ENCODE measurements at places on chromosomes 7 and 10.

DNA sequence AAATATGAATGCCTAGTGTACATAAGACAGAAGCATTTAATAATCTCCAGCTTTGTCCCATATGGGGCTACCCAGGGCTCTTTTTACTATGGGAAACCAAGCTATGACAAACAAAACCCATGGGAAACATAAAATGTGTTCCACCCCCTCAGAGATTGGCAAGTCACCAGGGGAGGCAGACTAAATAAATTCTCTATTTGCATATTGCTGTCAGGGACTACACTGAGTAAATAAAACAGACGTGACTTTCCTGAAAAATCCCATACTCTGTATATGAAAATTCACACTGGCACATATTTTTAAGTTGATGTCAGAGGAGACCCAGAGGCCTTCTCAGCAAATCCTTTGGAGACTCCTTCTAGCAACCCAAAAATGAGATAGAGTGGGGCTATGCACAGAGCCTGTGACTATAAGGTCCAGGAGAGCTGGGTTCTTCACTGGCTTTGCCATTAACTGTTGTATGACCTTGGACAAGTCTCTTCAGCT is 44.0 kb upstream of the HPSE2 start:
- DNase-seq, result no peak

- no peak for DNase-seq
Measured at GRCh38 chr7:32507414-32507813, 12.1 kb downstream of the AVL9 start.

GRCh38 chr7:41652267-41652666 is 50.6 kb downstream of the INHBA start:
- DNase-seq, result no peak

DNA sequence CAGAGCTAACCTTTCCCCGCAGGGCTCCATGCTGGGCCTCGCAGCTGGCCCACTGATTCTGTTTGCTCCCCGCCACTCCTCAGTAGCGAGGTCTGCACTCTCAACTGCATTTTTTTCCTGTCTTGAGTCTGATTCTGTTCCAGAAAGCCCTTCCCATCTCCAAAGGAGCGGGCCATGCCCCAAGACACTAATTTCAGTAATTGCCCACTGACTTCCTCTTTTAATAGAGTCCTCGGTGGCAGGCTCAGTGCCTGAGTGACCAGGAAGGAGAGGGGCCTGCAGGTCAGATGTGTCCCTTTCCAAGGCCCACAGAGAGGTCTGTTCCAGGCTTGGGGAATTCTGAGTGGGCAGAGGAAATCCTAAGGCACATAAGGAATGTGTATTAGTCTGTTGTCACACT is 77.4 kb downstream of the ADCY1 start:
- DNase-seq, result no peak

- peak; percentile 83 for DNase-seq
Measured at GRCh38 chr10:80535671-80536360, 1.9 kb upstream of the SH2D4B start.

- DNase-seq, result peak; percentile 51
Measured at GRCh38 chr7:135757719-135758411, 9.3 kb upstream of the FAM180A start.

DNA sequence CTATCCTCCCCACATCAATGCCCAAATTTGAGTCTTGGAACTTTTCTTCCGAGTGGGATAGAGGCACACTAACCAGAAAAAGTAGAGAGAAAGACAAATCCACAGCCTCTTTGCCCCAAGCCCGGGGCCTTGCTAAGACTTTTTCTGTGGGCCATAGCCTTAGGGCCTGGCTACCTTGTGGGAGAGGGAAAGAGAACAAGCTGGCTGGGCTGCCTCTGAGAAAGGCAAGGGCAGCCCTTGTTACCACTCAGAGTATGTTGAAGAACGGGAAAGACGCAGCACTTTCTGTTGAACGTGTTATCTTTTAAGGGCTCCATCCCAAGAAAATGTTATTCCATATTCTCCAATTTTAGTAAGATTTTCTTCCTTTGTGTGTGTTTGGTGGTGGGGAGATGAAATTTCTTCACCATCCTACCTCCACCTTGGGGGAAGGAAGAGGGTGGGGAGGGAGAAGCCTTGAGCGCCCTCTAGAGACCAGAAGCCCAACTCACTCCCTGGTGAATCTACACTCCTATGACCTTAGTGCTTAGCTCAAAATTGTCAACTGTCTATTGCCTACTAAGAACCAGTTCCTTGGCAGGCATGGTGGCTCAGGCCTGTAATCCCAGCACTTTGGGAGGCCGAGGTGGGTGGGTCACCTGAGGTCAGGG is 3.9 kb upstream of the NRF1 start:
- DNase-seq, result peak; percentile 58

- no peak for DNase-seq
Measured at GRCh38 chr10:103566536-103566935, 73.0 kb downstream of the NEURL1 start.

GRCh38 chr10:112799726-112800510 is 150.1 kb upstream of the TCF7L2 start:
- no peak for DNase-seq

DNA sequence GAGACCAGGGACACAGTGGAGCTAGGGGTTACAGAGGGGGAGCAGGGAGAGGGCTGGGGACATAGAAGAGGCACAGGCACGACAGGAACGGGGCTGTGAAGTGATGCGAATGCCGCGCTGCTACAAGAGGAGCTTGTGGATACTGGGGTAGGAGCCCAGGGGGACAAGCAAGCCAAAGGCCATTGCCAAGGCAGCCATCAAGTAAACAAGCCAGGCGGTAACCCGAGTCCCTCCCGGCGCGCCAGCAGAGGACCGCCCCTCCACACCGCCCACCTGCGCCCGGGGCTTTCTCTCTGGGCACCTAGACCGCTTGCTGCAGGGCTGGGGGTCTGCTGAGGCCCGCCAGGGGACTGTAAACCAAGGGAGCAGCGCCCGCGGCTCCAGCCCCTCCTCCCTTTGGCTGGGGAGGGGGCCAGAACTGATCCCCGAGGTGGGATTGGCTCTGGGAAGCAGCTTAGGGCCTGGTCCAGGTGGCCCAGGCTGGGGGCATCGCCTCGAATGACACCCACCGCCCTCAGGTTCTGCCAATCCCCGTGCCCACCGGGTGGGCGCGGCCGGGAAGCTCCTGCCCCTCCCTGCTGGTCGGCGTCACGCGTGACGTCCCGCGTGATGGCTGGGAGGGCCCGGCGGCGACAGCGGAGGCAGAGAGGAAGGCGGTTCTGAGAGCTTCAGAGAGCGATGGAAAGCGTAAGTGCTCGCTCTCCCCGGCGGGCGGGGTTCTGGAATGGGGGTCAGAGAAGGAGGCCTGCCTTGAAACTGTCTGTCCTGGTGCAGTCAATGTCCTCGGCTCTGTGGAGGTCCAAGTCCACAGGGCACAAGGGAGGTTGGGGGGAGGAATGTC is 982 bp downstream of the SFXN3 start:
- no peak for DNase-seq

GRCh38 chr7:29017713-29018112 is 59.6 kb upstream of the TRIL start:
- DNase-seq, result no peak

- DNase-seq, result no peak
Measured at GRCh38 chr7:81195033-81195432, 276.2 kb upstream of the SEMA3C start.

DNA sequence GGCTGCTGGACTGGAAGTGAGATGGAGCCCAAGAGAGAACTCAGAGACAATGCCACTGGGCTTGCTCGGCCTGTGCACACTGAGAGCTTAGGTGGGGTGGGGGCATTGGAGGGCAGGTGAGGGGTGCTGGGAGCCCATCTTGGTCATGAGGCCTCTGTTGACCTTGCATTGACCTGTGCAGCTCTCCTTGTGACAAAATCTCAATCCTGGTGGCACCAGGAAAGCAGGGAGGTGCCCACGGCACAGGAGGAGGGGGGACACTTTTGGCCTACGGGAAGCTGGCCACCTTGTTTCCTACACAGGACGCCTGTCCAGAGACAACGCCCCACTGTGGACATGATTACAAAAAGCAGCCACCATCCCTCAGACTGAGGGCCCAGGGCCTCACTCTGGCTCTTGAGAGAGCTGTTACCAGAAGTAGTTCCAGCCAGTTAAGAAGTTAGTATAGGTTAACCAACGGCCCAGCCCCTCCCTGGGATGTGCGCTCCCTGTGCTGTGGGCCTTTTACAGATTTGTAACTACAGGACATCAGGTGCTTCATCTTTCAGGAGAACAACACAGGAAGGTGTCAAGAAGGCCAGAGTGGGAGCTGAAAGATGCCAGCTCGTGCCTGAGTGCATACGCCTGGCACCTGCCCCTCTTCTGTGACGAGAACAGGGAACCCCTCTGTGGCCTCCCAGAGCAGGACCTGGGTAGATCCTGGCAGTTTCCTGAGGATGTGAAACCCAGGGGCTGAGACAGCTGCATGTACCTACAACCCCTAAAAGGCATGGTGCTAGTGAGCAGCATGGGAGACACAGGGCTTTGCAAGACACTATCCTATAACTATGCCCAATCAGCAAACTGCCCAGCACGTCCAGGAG is 10.3 kb downstream of the PKD1L1 start:
- DNase-seq, result no peak

- no peak for DNase-seq
Measured at GRCh38 chr7:32255036-32255435, 184.8 kb upstream of the PDE1C start.

GRCh38 chr7:87480386-87480785 is 4.9 kb upstream of the ABCB4 start:
- DNase-seq, result no peak

DNA sequence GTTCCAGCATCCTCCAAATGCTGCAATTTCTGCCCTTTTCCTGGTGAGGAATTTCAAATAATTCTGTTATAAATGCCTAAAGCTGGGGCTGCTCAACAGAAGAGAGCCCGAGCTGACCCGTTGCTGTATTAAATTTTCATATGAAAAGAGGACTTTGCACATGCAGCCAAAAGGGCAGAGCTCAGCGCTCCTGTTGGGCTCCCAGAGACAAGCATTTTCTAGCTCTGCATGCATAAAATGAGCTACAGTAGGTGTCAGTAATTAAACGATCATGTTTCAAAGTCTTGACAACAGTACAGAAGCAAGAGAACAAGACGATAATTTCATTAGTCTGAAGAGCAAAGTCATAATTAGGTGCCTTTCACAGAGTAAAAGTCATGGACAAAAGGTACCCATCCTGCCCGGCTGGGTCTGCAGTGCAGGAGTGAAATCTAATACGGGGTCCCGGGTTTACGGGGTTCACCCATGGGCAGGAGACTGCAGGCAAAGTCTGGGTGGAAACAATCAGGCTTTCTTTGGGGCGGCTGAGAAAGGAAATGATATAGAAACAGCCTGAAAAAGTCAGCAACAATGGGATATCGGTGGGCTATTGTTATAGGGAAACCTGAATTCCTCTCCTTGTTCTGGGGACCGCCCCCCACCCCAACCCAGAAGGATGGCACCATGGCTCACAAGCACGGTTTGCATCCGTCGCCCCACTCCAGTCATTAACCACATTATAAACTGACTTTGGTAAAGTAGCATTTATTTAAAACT is 66.0 kb downstream of the EBF3 start:
- DNase-seq, result no peak

- DNase-seq, result no peak
Measured at GRCh38 chr7:130872756-130873448, 138.9 kb upstream of the KLF14 start.

DNA sequence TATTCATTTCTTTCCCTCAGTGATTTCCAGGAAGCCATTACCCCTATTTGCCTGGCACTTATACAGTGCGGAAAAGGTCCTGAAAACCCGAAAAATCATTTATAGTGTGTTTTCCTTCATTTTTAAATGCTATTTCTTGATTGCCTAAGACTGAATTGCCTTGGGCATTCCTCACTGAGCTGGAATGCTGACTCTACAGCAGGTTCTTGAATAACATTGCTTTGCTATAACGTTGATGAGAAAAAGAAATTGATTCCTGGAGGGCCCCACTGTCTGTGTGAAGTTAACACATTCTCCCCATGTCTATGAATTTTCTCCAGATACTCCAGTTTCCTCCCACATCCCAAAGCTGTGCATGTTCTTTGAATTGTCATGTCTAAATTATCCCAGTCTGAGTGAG is 308.5 kb downstream of the EXOC4 start:
- no peak for DNase-seq

DNA sequence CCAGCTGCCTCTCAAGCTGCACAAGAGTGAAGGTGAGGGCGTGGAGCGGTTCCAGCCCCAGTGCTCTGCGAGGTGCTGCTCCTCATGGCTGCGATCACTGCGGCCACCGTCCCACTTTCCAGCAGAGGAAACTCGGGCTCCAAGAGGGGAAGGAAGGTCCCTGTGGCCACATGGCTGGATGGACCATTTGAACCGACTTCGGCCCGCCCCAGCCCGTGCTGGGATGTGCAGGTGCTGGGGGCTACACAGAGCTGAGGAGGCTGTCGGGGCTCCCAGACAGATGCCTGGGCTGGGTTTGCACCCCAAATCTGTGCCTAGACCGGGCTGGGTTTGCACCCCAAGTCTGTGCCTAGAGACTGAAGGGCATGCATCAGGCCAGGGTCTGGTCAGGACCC is 186.6 kb downstream of the DNAJB6 start:
- no peak for DNase-seq

GRCh38 chr10:89330537-89331212 is 2.9 kb downstream of the IFIT3 start:
- no peak for DNase-seq

GRCh38 chr10:127889605-127890195 is 3.0 kb downstream of the CLRN3 start:
- DNase-seq, result no peak

DNA sequence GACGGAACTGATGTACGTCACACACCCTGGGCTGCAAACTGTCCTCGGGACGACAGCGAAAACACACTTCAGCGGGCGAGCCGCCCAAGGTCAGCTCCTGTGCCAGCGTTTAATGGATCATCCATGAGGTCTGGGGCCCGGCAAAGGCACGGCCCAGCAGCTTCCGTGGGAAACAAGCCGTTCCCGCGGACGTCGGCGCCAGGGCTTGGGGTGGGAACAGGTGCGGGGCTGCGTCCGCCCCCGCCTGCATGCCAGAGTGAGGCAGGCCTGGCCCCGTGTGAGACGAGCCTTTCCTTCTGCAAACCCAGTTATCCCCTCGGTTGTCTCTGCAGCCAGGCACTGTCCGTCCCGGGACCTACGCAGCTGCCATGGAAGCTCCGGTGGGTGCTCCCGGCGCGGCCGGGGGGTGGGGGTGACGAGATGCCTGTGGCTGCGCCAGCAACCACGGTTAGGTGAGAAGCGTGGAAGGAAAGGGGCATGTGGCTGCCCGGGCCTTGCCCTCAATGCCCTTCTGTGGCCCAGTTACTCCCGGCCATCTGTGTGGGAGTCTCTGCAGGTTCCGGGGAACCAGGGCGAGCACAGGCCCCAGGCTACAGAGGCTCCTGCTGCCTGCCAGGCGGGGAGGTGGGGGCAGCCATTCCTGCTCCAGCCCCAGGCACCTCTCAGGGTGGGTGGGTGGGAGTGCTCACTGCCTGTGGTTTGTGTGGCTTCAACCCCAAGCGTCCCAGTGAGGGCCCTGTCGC is 42.2 kb upstream of the PDGFA start:
- DNase-seq, result no peak

- no peak for DNase-seq
Measured at GRCh38 chr10:83723080-83723479, 416.2 kb upstream of the GHITM start.

GRCh38 chr7:108009873-108010272 is 6.9 kb upstream of the LAMB1 start:
- DNase-seq, result no peak
